Activated CD4-positive, alpha-beta T cell treated with anti-CD3 and anti-CD28 coated beads for 48 hours (primary cell): ENCODE measurements at places on chromosomes 6 and 20.

- DNase-seq: no peak
Observed at GRCh38 chr6:127924440-127924839, 23.6 kb upstream of the THEMIS start.

DNA sequence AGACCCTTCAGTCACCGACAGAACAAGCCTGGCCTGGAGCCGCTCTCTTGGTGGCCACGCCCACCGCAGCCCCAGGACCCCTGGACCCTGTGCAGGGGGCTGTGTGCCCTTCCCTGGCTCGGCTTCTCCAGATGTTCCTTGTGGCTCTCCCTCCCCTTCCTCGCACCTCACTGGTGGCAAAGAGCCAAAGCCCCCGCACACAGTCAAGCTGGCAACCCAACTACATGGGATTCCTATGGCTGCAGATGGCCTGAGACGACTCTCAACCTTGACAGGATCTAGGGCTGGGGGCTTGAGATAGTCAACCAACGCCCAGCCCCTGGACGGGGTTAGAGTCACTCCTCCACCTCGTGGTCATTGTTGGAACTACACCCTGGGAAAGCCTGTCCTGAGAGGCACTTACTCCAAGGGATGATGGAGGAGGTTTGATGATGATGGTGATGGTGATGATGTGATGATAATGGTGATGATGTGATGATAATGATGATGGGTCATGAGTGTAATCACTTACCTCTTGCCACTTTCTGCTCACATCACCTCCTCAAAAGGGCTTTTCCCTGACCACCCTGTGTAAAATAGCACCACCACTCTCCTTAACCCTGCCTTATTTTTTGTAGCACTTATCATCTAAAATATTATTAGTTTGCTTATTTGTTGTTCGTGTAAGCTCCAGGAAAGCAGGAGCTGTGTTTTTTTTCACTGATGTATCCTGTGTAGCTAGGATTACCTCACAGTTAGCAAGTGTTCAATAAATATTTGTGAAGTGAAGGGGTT, 278.4 kb downstream of the LRFN2 start:
- peak; percentile 76 for DNase-seq

DNA sequence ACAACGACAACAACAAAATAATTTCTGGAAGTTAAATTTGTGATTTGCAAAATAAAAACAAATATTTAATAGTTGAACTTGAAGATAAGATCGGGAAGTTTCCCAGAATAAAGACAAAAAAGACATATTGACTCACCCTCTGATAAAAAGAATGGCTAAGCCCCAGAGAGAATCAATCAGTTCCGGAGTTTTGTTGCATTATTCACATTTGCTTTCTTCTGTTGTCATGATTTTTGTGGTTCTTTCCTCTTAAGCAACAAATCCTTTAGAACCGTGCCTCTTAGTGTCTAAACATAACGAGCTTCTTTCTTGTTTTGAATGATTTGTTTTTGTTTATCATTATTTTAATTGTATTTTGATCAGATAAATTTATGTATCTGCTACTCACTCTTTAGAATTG, 337.7 kb upstream of the PRND start:
- DNase-seq: no peak

GRCh38 chr20:57560554-57561355, at the start of gene PCK1:
TSS of gene PCK1 (plus strand) at chr20:57561110. CDS start at chr20:57561412, 302 bp downstream.
- DNase-seq: no peak

DNA sequence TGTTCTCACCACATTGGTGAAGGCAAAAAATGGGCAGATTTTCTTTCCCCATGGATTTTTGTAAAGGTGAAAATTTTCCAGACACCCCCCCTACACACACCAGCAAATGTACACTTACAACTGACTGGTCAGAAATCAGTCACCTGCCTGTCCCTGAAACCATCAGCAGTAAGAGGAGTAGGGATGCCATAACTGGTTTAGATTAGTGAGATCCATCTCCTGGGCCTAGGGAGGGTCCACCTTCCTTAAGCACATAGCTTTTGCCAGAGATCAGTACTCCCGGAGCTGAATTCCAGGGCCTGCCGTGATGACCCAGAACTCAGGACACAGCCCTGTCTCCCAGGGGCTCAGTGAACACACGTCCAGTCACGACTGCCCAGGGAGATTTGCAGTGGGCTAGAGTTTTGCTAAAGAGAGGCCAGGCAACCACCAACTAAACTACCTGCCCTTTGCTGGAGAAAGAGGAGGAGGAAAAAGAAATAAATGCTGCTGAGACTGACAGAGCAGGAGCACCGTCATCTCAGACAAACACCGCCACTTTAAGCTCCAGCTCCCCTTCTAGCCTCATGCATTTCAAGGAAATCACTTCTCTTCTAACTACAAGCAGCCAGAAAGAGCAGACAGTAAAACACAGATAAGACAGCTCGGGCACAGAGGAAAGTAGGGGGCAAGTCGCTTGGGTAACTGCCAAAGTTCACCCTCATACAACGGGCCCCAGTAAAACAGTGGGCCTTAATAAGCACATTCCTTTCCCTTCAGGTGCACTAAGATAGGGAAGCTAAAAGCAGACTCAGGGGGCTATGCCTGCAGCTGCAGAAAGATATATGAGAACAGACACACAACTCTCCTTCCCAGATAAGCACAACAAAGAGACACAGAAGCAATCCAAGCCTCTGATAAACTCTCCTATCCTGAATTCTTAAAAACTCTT, 82.6 kb upstream of the SPTLC3 start:
- no peak for DNase-seq

DNA sequence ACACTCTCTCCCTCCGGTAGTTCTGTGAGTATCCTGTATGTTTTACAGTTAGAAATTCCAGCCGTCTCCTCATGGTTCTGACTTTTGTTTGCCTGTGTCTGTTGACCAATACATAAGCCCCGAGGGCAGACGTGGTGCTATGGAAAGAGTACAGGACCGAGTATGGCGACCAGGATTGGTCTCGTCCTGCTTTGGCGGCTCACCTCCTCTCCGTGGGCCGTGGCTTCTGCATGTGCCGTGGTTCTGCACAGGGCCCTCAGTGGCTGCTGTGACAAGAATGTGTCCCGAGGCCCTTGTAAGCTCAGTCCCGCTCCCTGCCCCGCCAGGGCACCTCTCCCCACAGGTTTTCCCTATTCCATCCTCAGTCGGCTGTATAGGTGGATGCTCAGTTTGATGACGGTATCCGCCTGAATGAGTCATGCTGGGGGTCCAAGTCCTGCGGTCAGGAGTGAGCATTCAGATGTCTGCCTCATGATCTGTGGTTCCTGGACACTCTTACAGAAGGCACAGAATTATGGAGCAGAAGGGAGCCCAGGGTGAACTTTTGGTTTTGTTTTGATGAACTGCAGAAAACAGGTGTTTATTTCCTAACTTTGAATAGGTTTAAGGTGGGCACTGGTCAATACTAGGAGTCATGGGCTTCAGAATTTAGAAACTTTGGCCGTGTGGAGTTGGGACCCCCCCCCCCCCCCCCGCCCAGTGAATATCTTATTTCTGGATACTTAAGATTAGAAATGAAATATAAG, 1.2 kb downstream of the ARFGAP1 start:
- DNase-seq: no peak

- DNase-seq: no peak
Observed at GRCh38 chr6:144886682-144887081, 601.5 kb downstream of the UTRN start.

- DNase-seq: peak; percentile 87
Observed at GRCh38 chr20:62382306-62383198, 4.4 kb upstream of the RPS21 start.

DNA sequence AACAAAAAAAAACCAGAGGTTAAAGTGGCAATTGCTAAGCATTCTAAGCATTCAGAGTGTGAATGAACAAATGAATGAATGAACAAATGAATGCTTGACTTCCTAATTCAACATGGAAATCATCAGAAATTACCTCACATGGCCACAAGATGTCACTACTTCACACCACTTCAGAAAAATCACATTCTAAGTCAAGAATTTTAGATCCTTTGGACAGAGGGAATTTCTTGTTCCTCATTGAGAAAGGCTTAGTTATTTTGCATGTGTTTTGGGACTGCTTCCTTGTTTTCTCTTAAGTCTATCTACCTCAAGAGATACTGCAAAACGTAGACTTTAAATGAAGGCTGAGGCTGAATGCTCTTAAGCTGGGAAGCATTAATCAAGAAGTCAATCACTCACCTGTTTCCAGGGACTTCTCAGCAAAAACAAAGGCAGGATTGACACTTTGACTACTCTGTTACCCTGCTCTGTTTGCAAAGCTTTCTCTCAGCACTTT, 120.2 kb downstream of the MBOAT1 start:
- DNase-seq: no peak

DNA sequence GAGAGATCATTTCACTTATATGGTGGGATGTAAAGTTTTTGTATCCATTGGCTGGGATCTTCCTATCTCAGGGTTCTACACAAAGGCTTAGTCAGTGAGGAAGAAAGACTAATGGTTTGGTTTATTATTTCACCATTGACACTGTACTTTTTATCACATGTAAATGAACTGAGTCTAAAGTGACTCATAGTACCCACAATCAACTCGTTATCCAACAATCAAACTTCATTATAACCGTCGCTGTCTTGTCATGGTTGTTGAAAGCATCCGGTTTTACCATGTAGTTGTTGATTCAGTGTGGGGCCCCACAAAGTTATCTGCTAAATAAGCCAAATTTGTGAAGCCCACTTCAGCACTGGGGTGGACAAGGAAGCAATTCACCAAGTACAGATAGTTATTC, 55.8 kb upstream of the MTRF1L start:
- DNase-seq: no peak

GRCh38 chr6:111522393-111523020, 39.5 kb upstream of the REV3L start:
- no peak for DNase-seq

- no peak for DNase-seq
Observed at GRCh38 chr20:1880529-1881239, 14.5 kb upstream of the SIRPA start.

- no peak for DNase-seq
Observed at GRCh38 chr6:133040803-133041419, 200.2 kb upstream of the EYA4 start.

- DNase-seq: no peak
Observed at GRCh38 chr20:60659240-60659639, 592.8 kb upstream of the CDH4 start.

DNA sequence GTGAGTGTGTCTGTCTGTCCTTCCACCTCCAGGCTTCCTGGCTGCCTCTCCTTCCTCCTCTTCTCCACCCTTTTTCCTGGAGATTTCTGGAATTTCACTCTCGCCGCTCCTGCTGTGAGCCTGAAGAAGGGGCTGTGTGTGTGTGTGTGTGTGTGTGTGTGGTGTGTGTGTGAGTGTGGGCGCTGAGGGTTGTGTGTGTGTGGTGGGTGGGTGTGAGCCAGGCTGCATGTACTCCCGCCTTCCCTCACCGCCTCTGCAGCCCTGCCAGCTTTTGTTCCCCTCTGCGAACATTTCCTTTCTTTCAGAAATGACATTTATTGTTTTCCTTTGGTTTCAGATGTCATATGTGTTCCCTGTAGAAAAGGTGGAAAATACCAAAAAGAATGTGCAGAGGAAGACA, 76.0 kb downstream of the SRC start:
- DNase-seq: no peak

- no peak for DNase-seq
Observed at GRCh38 chr20:40675599-40676221, 13.3 kb downstream of the MAFB start.
